NCI-H2029 (cell line): ENCODE measurements at places on chromosomes 6 and 20.

DNA sequence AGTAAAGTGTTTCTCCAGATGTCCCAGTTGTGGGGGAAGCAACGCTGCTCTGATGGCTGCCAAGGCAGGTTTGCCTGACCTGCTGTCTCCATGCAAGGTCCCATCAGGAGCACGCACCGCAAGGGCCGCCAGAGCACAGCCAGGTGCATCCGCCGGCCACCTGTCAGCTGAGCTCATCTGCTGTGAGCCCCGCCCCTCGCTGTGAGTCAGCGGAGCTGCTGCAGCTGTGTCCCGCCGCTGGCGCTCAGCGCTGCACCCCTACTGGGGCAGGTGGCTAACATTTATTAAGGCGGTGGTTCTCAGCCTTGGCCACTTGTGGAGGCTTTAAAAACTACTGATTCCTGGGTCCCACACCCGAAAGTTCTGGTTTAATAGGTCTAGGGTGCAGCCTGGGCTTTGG lies 225.7 kb downstream of the UST start:
- DNase-seq = peak; percentile 78

DNA sequence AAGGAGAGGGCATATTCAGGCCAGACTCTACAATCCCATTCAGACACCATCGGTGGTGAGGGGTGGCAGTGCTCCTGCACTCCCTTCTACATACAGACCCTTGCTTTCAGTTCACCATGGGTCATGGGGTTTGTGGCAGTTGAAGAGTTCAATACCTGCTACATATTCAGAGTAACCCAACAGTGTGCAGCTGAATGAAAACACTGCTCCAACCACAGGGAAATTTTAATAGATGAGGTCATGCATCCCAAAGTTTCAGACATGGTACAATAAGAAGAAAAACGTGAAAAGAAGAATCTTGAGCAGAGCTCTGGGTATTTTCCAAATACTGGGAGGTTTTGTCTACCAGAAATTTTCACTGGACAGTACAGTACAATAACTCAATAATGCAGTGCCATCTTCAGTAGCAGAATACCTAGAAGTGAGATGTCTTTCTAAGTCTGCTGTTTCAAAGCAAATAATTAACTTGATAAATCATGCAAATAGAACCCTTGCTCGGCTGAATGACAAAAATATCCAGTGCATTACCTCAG lies 162.1 kb downstream of the PTPRK start:
- no peak for DNase-seq

DNA sequence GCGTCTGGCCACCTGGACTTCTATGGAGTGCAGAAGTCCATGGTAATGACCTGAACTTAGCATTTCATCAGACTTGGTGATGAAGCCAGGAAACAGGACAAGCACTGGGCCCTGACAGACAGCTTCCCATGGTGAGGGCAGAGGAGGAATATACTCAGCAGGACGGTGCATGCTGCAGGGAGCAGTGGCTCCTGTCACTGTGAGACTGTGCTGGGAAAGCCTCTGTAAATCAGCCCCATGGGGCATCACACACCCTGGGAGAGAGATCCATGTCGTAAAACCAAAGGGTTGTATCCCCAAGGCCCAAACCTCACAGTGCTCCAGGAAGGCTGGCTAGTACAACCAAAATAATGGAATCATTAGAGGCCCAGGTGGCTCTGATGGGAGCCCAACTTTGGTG lies 58.7 kb upstream of the PRND start:
- DNase-seq = no peak

GRCh38 chr6:18680842-18681241 lies 293.7 kb downstream of the RNF144B start:
- DNase-seq = no peak

DNA sequence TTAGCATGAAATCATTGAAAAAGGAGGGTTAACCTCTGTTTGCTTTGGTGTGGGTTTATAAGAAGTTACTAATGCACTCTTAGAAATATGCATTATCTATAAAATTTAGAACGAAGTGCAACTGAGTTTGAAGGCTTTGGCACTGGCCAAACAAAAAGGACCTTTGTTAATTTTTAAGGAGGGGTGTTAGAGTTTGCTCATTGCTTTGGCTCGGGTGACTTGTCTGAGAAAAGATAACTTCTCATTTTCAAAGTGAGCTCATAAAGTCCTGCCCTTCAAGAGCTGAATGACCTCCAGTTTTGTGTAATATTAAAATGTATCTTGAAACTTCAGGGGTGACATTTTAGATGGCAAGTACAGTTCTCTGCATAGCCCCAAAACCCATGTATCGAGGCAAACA lies 25.9 kb downstream of the NEDD9 start:
- DNase-seq = no peak

- DNase-seq = no peak
These were observed 48.7 kb upstream of the CRISP1 start for GRCh38 chr6:49915035-49915434.

GRCh38 chr20:16498526-16499253 lies 74.6 kb downstream of the KIF16B start:
- no peak for DNase-seq

GRCh38 chr6:22605736-22606135 lies 36.4 kb downstream of the HDGFL1 start:
- DNase-seq = no peak

- DNase-seq = no peak
These were observed 45.1 kb upstream of the EPB41L1 start for GRCh38 chr20:36109251-36109947.

DNA sequence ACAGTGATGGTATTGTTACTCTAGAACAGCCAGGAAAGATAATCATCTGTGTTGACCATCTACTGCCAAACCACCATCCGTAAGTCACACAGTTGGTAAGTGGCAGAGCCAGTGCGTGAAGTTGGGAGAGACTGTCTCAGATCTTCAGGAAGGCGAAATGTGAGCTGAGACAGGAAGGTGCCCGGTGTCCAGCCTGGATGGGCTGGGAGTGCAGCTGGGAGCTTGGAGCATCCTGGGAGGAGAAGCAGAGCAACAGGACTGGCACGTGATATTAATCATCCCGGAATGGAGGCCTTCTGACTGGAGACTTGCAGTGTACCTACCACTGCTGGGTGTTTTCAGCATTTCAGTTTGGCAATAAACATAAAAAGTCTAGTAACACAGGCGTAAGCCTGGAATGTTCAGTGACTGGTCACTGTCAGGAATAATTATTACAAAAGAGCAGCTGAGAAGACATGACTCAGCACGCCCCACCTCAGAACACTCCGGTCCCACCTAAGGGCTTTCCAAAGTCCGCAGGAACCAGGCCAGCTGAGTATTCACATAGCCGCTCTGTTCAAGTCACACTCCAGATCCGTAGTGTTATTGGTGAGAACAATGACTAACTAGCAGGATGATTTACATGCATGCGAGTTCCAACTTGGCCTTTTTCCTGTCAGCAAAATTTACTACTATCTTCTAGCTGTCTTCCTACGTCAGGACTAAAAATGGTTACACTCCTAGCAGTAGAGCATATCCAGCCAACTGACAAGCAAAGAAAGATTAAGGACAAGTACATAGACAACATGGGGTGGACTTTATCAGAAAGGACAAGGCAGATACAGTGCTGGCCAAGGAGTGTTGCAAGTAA lies 45.1 kb upstream of the PNRC1 start:
- DNase-seq = no peak

DNA sequence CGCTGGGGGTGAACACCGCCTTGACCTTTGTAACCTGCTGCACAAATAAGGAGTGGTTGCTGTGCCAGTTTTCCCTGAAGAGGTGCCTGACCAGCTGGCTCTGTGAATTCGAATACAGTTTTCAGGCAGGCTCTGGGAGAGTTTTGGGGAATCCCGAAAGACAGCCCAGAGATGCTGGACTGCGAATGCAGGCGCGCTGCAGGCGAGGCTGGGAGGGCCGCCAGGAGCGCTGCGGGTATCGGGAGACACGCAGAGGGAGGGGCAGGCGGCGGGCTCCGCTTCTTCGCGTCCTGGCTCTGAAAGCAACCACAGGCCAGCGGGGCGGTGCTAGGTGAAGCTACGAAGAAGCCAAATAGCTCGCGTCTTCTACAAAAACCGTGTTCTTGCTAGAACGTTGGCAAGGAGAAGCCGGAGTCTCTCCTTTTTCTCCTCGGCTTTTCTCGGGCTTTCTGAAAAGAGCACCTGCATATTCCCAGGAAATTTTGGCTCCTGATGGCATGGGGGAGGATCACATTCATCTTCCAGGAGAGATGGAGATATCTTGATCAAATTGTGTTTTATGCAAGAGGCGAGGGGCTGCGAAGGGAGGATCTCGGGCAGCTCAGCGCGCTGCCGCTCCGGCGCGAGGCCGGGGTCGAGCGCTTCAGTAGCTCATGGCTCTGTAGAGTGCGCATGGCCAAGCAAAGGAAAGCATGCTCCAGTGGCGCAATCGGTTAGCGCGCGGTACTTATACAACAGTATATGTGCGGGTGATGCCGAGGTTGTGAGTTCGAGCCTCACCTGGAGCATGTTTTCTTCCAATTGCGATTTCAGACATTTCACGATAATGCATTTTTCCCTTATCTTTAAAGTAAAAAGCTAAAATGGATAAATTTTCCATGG lies 158.1 kb upstream of the ZNF184 start:
- no peak for DNase-seq

GRCh38 chr20:46308258-46309157 lies at the start of gene CDH22:
Gene CDH22 (minus strand): TSS chr20:46308498. CDS start chr20:46251294, 57,204 bp downstream.
- peak; percentile 23 for DNase-seq

- no peak for DNase-seq
These were observed 114.2 kb upstream of the MTHFD1L start for GRCh38 chr6:150751296-150751695.

DNA sequence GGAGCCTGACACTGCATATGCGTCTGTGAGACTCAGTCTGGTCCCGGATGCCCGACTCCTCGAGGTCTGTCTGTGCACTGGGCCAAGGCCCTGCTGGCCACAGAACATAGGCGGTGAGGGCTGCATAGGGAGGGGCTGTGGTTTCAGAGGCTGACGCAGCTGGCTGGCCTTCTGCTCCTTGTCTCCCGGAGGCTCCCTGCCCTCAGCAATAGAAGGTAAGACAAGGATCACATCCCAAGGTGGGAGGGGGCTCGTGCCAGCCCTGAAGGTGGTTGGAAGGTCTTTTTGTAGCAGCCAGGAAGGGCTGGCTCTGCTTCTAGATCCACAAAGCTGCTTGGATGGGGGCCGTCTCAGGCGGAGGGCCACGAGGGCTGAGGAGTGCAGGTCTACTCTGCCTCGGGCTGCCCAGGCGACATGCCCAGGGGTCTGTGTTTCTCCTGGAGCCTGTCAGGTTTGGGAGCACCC lies 239.8 kb upstream of the SULF2 start:
- DNase-seq = no peak

GRCh38 chr6:123415844-123416468 lies 220.8 kb downstream of the TRDN start:
- peak; percentile 82 for DNase-seq

DNA sequence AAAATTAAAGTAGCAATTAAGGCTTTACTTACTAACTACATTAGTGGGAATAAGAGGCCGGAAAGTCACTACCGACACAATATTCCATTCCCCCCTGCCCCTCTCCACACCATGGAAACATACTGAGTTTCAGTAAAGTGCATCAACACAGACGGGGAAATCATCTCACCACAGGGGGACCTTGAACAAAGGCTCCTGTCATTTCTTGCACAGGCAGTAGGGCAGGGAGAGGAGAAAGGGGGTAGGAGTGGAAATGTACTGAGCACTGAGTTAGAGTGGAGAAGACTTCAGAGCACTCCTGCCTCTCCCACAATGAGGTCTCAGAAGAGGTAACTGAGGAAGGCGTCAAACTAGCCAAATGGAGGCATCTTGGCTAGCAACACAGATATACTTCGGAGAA lies 1426.9 kb upstream of the EYS start:
- no peak for DNase-seq

- no peak for DNase-seq
These were observed 38.4 kb downstream of the INSM1 start for GRCh38 chr20:20406306-20406705.

DNA sequence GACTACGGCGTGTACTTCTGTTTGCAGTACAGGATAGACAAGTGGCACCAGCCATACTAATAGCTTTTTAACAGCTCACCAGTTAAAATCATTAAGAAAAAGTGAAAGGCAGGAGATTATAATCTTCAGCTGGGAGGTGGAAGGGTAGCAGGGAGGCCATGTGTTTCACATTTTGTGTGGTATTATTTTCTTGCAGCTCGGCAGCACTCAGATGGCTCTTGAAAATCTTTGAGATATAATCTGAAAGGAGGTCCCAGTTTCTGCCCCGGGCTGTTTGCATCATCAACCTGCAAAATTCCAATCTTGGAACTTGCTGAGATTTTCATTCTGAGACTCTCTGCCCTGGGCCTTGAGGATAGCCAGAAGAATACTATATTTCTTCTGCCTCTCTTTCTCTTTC lies 87.5 kb upstream of the HDAC2 start:
- DNase-seq = no peak

- no peak for DNase-seq
These were observed 57.1 kb upstream of the CEP162 start for GRCh38 chr6:84284428-84285049.

GRCh38 chr6:1848752-1849151 lies 239.0 kb downstream of the FOXC1 start:
- no peak for DNase-seq

DNA sequence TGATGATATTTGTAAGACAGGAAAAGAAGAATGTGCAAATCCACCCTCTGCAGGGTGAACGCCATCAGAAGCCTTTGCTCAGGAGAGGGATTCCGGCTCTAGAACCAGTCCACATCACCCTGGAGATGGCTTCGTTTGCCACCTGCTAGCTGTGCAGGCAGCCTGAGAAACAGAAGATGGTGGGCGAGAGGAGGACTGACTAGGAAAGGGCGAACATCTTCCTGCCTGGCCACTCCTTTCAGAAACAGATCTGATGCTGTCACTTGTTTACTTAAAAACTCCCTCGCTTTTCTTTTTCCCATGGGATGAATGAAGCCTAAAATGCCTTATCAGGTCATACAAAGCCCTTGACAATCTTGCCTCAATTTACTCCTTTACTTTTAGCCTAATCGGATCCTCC lies 1.2 kb downstream of the PTPRA start:
- DNase-seq = no peak

DNA sequence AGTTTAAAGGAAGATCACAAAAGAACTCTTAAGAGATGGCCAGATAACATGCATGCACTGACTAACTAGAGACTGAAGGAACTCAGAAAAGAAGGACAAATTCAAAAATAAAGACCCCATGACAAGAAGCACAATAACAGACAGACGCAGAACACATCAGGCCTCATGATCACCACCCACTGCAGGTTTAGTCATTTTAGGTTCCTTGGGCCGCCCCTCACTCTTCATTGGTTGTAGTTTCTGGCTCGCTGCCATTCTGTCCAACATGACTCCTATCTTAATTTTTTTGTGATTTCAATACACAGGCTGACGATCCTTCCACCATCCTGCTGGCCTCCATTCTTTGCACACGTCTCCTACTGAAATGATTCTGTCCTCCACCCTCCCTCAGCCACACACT lies 21.6 kb downstream of the STX7 start:
- no peak for DNase-seq

DNA sequence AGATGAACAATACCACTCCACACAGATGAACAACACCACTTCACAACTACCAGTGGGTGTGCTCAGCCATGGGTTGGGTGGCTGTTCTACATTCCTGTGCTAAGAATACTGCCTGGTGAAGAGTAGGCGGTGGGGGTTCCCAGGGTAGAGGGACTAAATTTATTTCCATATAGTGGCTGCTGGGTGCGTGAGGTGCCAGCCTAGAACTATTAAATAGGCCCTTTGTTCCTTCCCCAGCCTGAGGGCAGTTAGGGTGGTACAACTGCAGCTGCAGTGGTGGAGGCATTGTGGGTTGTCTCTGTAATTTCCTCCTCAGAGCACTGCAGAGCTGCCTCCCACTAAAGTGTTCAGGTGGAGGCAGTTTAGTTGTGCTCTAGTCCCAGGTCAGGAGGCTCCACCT lies 618.4 kb downstream of the MMUT start:
- DNase-seq = no peak

GRCh38 chr6:131693384-131693783 lies 7.8 kb downstream of the OR2A4 start:
- no peak for DNase-seq

GRCh38 chr20:18973529-18974173 lies 160.1 kb downstream of the SCP2D1 start:
- DNase-seq = no peak
